Right atrium auricular region (tissue), 2 donors: ENCODE measurements at places on chromosomes 1 and 21. TPM values are rescaled to one million over a fixed set of nuclear protein-coding genes. Genes with fewer than 3 reads are reported as not detected.

HSD11B1 gene
- 17.2 TPM for total RNA-seq

TFF3 gene
- 5.0 TPM for total RNA-seq

ZNF648 gene
- total RNA-seq: not detected

PLA2G2F gene
- not detected for total RNA-seq

TCHH gene
- total RNA-seq: 0.04 TPM

NBPF10 gene
- 0.67 TPM for total RNA-seq

RBP7 gene
- 31.4 TPM for total RNA-seq
